ENCODE measurements at places on chromosomes 3 and 15.

GRCh38 chr3:144189044-144189443 lies 217.4 kb downstream of the DIPK2A start:
- no peaks in the 10 kb centered on the region for H3K27me3 ChIP-seq
- H3K4me3 ChIP-seq = no peak overlapping the region
- no peak for DNase-seq
- H3K27ac ChIP-seq = no peak overlapping the region
- peaks cover 6% of the 10 kb centered on the region for H3K4me1 ChIP-seq

DNA sequence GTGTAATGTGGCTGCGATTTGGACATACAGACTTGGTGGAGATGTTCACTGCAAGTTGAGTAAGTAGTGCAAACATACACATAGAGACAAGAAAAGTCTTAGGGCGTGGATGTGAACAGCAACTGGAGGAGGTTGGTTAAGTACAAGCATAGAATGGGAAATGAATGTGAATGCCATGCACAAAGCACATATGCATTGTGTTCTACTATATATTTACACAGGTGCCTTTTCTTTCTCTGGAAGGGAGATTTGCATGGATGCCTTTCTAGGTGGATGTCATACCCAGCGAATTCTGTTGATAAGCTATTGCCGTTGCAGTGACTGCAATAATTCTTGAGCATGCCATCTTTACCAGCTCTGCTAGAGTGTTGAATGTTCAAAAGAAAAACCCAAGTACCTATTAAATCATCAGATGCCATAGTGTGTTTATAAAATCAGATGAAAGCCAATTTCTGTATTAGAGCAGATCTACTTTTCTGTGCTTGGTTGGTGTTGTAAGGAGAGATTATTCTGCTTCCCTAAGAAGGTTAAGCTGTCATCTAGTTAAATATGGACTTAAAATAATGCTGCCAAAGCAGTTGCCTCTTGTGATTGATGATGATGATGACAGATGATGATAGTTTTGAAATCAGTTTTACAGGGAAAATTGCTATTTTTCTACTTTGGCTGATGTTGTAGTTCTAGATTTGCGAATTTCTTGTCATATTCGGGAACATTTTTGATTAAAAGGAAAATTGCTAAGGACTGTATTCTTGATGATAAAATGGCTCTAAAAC lies 148.4 kb downstream of the CNTN4 start:
- no peak for DNase-seq

GRCh38 chr3:4906107-4906621 lies 73.1 kb upstream of the BHLHE40 start:
- DNase-seq = peak; percentile 19
- H3K4me1 ChIP-seq = peaks cover 70% of the 10 kb centered on the region
- peak overlapping the region; percentile 21 for H3K4me3 ChIP-seq
- H3K27ac ChIP-seq = peak overlapping the region; percentile 96
- no peaks in the 10 kb centered on the region for H3K36me3 ChIP-seq

DNA sequence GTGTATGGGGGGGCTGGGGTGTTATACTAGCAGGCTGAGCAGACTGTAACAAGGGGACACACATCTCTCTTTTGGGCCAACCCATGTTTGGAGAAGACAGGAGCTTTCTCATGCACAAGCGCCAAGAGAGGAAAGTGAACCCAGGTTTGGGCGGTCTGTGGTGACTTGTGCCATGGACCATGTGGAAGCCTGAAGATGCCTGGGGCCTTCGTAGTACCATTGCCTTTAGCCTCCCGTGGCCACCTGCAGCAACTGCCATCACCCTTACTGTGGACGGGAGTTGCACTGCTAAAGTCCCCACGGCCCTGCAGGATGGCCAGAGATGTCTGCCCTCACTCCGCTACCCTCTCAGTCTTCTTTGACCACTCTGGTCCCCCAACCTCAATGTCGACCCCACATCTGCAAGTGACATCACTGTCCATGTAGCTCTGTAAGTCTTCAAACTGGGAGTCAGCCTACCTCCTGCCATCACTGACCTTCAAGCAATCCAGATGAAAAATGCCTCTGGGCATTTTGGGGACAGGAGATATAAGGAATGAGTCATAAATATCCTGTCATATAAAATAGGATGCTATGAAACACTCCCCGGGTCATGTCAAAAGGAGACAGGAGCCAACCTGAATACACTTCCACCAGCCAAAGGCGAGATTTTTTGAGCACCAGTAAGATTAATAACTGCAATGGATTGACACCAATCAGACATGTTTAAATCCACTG lies 74.7 kb upstream of the C15orf39 start:
- no peak for DNase-seq
- no peaks in the 10 kb centered on the region for H3K36me3 ChIP-seq
- H3K27me3 ChIP-seq = no peaks in the 10 kb centered on the region
- peak overlapping the region; percentile 35 for H3K27ac ChIP-seq

DNA sequence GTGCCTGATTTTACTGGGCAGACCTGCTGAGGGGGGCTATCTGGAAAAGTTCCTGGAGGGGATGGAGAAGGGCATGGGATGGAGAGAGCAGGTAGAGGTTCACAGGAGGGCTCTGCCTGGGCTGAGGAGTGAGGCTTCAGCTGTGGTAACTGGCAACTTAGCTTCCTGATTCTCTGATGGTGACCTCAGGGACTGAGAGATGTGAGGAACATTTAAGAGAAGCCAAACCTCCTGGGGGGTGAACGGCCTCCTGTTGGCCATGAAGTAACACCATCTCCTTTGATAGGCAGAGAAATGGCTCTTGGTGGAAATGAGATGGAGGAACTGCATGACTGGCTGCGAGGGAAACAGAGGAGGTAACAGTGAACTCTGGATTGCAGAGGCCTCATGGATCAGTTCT lies 97.3 kb upstream of the ROPN1 start:
- H3K4me1 ChIP-seq = no peaks in the 10 kb centered on the region
- no peak overlapping the region for H3K27ac ChIP-seq

DNA sequence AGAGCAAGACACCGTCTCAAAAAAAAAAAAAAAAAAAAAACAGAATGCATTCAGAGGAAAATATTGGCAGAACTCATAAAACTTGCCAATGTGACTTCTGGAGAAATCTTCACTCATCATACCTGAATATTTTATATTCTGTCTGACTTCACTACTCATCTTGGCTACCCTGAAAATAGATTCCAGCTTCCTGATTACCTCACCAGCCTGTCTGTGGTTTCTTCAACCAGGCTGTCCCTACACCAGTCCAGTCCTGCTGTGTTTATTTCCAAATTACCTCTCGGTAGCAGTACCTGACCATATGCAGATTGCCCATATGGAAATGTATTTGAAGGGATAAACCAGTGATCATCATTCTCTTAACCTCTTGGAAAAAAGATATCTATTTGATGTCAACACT lies 9.3 kb upstream of the P3H2 start:
- H3K4me3 ChIP-seq = no peak overlapping the region
- no peaks in the 10 kb centered on the region for H3K27me3 ChIP-seq
- H3K36me3 ChIP-seq = no peaks in the 10 kb centered on the region
- DNase-seq = no peak

DNA sequence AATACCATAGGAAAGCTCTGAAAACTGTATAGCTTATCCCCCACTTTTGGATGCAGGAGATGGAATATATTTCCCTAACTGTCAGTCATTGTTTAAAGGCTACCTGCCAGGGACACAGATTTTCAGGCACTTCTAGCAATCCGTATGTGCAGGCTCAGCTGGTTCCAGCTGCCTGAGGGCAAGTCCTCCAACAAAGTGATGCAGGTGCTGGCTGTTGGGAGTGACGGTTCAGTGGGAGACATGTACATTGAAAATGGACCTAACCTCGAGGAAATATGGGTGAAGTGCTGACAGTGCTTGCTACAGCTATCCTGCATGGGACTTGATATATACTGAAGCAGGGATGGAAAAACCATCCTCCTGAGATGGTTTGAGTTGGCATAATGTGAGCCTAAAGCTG lies 153.1 kb upstream of the GAP43 start:
- H3K4me3 ChIP-seq = no peak overlapping the region
- H3K27ac ChIP-seq = no peak overlapping the region
- no peaks in the 10 kb centered on the region for H3K27me3 ChIP-seq
- no peak for DNase-seq
- no peaks in the 10 kb centered on the region for H3K36me3 ChIP-seq

DNA sequence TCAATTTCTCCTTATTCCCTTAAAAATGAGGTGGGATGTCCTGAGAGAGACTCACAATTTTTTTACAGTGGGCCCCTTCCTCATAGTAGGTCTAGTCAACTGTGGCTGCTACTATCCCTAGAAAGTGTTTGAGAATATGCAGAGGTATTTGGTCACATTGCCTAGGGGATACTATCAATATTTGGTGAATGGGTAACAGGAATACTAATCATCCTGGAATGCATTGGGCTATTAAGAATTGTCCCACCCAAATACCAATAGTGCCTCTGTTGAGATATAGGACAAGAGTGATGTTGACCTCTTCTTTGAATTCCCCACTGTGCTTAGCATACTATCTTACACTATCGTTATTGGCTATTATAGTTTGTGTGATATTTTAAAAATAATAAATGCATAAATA lies 389.4 kb downstream of the DIPK2A start:
- no peak for DNase-seq
- no peaks in the 10 kb centered on the region for H3K4me1 ChIP-seq
- no peaks in the 10 kb centered on the region for H3K27me3 ChIP-seq
- H3K27ac ChIP-seq = no peak overlapping the region
- no peak overlapping the region for H3K4me3 ChIP-seq

DNA sequence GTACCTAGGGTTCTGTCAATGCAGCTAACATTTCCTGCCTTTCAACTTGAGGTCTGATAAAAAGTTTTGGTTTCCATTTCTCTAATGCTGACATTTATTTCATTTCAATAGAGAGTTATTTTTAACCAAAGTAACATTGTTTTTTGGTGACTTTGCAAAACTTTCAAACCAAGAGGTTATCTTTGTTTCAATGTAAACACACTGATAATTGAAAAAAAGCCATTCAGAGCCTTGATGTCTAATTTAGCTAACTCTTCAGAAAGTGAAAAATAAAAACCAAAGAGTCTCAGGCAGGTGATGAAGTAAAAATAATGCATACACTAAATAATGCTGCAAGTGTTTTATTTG lies 9.6 kb upstream of the TIPARP start:
- peaks cover 57% of the 10 kb centered on the region for H3K4me1 ChIP-seq
- H3K27ac ChIP-seq = peak overlapping the region; percentile 76
- peaks cover 6% of the 10 kb centered on the region for H3K36me3 ChIP-seq
- H3K4me3 ChIP-seq = peak overlapping the region; percentile 74

- H3K4me3 ChIP-seq = no peak overlapping the region
- DNase-seq = no peak
- H3K27me3 ChIP-seq = no peaks in the 10 kb centered on the region
- no peak overlapping the region for H3K27ac ChIP-seq
These were observed 29.4 kb upstream of the AP3B2 start for GRCh38 chr15:82739086-82739485.

- H3K27ac ChIP-seq = peak overlapping the region; percentile 80
- DNase-seq = no peak
- peak overlapping the region; percentile 48 for H3K4me3 ChIP-seq
- peaks cover 1% of the 10 kb centered on the region for H3K27me3 ChIP-seq
These were observed 47.6 kb downstream of the SLMAP start for GRCh38 chr3:57803647-57804081.

DNA sequence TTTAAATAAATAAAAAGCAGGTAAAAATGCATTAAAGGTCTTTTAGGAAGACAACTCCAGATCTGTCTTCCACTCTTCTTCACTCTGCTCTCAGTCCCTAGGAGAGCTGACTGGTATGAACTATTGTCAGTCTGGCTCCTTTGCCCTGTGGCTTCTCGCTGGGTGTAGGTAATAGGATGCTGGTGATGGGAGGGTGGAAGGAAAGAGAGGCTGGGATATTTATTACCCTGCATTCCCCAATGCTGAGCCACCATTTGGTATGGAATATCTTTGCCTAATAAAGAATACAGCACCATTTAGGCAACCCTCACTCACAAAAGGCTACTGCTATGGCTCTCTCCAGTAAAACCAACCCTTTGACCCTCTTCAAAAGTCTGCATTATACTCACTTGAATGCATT lies 326.9 kb downstream of the CNTN3 start:
- no peaks in the 10 kb centered on the region for H3K36me3 ChIP-seq
- H3K4me3 ChIP-seq = no peak overlapping the region
- H3K27me3 ChIP-seq = no peaks in the 10 kb centered on the region

- peaks cover 4% of the 10 kb centered on the region for H3K27me3 ChIP-seq
- no peak overlapping the region for H3K4me3 ChIP-seq
- no peak for DNase-seq
- H3K27ac ChIP-seq = no peak overlapping the region
- H3K4me1 ChIP-seq = peaks cover 27% of the 10 kb centered on the region
These were observed 15.0 kb downstream of the PDIA5 start for GRCh38 chr3:123081718-123082369.

DNA sequence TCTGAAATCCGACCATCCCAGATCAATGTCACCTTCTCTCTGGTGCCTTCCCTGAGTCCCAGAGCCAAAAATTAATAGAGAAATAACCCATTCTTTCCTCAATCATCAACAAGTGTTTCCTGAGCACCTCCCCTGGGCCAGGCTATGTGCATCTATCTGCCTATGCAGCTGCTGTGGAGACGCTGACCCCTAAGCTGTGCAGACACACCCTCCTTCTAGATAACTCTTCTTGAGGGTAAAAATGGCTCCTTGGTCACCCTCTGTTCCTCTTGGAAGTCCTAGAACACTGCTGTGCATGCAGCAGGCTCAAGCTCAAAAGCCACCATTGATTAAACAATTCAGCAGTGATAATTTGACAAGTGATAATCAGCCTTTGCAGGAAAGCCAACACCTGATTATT lies 18.4 kb downstream of the CA12 start:
- no peaks in the 10 kb centered on the region for H3K4me1 ChIP-seq
- H3K4me3 ChIP-seq = no peak overlapping the region
- no peak for DNase-seq
- no peaks in the 10 kb centered on the region for H3K27me3 ChIP-seq

- no peaks in the 10 kb centered on the region for H3K27me3 ChIP-seq
- H3K27ac ChIP-seq = no peak overlapping the region
- H3K4me3 ChIP-seq = no peak overlapping the region
- peaks cover 54% of the 10 kb centered on the region for H3K36me3 ChIP-seq
These were observed 36.1 kb downstream of the PBRM1 start for GRCh38 chr3:52649461-52650210.

DNA sequence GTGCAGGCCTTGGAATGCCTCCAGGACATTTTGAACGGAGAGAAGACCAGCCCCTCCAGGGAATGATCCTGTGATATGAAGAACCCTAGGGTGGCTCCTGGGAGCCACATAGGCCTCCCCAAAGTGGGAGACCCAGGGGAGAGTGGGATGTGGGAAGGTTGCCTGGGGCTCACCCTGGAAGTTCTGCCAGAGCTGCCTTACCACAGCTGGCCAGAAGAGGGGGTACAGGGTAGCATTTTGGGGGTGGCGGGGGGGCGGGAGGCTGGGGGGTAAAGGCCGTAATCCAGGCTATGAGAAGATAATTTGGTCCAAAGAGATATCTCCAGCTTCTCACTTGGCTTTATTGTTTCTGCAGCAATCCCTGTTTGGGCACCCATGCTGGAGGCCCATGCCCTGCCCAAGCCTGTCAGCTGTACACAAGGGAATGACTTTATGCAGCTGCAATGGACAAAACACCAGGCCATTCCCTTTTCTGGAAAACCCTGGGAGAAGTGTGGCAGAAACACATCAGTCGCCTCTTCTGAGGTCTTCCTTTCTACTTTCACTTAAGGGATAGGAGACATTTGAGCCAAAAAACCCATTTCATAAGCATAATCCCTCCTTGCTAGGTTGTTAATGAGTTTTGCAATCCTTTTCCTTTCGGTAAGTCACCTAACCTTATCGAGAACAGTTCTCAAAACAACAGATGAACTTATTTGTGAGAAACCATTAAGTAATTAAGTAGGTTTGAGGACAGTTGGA lies 11.0 kb upstream of the MUSTN1 start:
- no peak overlapping the region for H3K4me3 ChIP-seq
- no peak for DNase-seq
- H3K27me3 ChIP-seq = peaks cover 2% of the 10 kb centered on the region
- H3K27ac ChIP-seq = no peak overlapping the region

All from immature natural killer cell (primary cell).